Stimulated activated CD8-positive, alpha-beta memory T cell treated with anti-CD3 and anti-CD28 coated beads, Interleukin-15, amount 100 ng/mL, for 4 hours (primary cell): ENCODE measurements at places on chromosomes 1 and 21.

DNA sequence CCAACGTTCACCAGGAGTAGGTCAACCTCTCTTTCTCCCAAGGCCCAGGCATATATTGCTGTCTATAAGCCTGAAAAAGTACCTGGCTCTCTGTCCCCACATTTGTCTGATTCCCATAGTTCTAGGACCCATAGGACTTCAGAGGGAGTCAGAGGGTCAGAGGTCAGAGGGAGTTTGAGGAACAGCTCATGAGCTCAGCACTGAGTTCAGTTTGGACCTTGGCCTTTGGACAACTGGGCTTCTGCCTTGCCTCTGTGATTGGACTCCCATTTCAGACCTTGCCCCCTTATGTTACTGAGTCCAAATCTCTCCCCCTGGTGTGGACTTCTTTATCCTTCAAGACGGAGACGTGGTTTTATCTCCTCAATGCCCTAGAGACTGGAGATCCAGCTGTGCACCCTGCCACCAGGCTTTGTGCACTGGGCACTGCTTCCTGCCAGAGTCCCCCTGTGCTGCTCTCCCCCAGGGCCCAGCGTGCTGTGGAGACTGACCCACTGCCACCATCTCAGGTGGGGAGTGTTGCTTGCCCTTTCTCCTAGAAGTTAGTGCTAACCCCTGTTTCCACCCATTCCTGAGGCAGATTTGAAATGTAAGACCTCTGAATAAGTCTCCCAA lies 3.2 kb downstream of the CTSE start:
- no peak for DNase-seq

DNA sequence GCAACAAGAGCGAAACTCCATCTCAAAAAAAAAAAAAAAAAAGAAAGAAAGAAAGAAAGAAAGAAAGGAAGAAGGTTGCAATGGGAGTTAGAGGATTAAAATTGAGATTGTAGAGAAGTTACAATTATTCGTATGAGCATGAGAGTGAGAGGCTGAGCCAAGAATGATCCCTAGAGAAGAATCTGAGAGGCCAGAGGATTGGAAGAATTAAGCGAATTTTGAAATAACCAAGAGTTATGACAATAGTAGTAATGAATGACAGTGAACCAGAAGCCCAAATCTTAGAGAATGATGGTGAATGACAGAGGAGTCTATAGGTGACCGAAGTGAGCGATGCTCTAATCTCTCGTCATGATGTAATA lies 369 bp upstream of the ZYG11B start:
- no peak for DNase-seq

- no peak for DNase-seq
Observed at GRCh38 chr1:116952738-116953275, 43.1 kb downstream of the PTGFRN start.

- no peak for DNase-seq
Observed at GRCh38 chr1:4428711-4429110, 225.7 kb upstream of the AJAP1 start.

- DNase-seq: no peak
Observed at GRCh38 chr1:95146637-95147036, 29.5 kb downstream of the TLCD4 start.

DNA sequence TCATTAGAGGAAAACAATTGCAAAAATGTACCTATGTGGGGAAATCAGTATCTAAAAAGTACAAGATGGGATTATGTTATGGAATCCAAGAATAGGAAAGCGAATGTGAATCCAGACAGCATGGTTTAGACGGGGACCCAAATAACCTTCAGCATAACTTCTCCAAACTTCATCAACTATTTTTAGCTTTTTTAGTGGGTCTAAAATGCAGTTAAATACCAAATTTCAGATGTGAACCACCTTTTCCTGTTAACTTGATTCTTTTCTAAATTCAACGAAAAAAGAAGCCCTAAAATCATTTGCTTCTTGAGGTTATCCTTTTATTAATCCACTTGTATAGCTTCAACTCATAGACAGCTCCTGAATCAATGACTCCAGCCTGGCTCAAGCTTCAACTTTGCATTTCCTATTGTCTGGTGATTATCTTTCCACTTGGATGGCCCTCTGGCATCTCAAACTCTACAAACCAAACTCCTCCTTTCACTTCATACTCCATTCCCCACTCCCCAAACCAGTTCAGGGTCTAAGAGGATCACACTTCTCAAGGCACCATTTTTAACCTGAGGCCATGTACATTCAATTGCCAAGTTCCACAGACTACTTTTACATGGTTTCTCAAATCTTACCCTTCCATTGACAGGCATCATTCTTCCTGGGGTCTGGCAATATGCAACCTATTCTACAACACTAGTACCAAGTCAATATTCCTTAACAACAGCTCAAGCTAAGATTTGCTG lies 7.4 kb downstream of the ERRFI1 start:
- no peak for DNase-seq

GRCh38 chr1:236207121-236207520 lies 64.8 kb downstream of the GPR137B start:
- no peak for DNase-seq

- DNase-seq: no peak
Observed at GRCh38 chr1:56064705-56065104, 514.7 kb downstream of the PLPP3 start.

DNA sequence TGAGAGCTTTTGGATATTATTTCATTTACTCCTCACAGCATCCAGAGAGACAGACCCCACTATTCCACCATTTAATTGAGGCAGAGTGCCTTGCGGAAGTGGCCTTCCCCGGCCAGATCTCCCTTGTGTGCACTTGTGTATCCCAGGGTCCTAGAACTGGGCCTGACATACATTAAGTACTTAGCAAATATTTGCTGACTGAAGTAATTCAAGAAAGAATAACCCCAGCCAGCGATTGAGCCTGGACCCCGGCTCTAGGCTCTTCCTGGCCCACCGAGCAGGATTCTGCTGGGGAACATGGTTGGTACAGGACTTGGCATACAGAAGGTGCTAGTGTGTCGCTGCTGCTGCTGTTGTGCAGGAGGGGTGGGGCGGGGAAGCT lies 8.4 kb downstream of the DMRTA2 start:
- DNase-seq: no peak

DNA sequence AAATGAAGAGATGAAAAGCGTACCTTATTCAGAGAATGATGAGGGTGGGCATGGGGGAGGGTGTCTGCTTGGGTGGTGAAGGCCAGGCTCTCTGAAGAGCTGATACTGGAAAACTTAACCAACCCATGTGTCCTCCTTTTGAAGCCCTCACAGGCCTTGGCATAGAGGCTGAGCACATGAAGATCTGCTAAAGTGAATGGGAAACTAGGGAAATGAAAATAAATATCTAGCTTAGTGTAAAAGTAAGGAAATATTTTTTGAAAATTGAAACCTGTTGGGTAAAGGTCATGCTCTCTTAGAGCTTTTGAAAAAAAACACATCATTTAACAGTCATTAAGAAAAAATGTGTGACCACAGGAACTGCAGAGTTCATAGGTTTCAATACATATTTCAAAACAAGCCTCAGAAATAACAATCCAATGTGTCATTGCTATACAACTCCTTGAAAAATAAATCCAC lies 40.5 kb upstream of the RALGPS2 start:
- no peak for DNase-seq

DNA sequence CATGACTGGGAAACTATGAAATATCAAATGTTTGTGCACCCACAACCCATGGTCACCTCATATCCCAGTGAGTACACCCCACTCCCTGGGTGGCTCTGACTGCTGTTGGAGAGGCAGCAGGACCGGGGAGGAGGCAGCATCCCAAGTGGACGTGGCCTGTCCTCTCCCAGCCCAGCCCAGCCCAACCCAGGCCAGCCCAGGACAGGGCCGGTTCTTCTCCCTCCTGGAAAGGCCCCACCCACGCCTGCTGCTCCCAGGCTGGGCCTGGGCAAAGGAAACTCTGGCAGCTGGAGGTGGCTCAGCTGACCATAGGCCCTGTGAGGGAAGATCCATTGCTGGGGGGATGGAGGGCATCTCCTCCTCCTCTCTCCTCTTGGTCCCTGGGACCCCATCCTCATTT lies 19.1 kb downstream of the MATN1 start:
- DNase-seq: no peak

GRCh38 chr1:109371341-109371739 lies 26.4 kb downstream of the SORT1 start:
- DNase-seq: no peak

GRCh38 chr1:36231191-36231590 lies 6.9 kb downstream of the THRAP3 start:
- no peak for DNase-seq

- no peak for DNase-seq
Observed at GRCh38 chr21:31520561-31521098, 138.9 kb upstream of the SOD1 start.

- DNase-seq: peak; percentile 9
Observed at GRCh38 chr21:37562920-37563640, 196.5 kb downstream of the DYRK1A start.

GRCh38 chr1:161261261-161262235 lies 3.0 kb downstream of the PCP4L1 start:
- no peak for DNase-seq

GRCh38 chr1:93659822-93660503 lies 21.7 kb downstream of the BCAR3 start:
- DNase-seq: no peak

- DNase-seq: no peak
Observed at GRCh38 chr1:164772635-164773034, 213.7 kb downstream of the PBX1 start.

GRCh38 chr21:35578831-35579471 lies 481.4 kb downstream of the SETD4 start:
- DNase-seq: no peak

DNA sequence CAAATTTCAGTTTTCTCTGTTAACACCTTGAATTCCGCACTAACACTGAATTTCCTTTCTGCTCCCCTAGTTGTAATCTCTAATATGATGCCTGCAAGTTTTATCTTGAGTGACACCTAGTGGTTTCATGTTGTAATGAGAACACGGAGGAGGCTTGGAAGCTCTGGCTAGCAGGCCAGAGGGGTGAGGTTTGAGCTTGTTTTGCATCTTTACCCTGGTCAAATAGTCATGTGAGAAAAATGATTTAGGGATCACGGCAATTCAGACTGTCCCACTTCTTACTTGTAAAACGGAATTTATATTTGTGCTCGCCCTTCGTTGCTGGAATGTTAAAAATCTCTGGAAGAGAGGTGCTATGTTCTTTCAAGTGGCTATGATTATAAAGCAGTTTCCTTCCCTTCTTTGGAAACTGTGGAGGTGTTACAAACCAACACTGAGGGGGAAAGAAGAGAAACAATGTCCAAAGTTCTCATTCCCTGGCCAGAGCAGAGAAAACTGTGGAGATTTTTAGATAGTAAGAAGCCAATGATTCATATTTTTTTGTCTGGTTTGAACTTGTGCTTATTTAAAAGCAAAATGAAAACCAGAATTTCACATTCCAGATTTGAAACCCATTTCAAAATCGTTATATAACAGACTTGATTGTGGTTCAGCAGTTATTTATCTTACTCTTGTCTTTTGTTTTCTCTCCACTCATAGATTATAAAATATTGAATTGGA lies 5.3 kb upstream of the MROH9 start:
- no peak for DNase-seq

- DNase-seq: no peak
Observed at GRCh38 chr1:226788965-226789364, 49.9 kb upstream of the ITPKB start.

DNA sequence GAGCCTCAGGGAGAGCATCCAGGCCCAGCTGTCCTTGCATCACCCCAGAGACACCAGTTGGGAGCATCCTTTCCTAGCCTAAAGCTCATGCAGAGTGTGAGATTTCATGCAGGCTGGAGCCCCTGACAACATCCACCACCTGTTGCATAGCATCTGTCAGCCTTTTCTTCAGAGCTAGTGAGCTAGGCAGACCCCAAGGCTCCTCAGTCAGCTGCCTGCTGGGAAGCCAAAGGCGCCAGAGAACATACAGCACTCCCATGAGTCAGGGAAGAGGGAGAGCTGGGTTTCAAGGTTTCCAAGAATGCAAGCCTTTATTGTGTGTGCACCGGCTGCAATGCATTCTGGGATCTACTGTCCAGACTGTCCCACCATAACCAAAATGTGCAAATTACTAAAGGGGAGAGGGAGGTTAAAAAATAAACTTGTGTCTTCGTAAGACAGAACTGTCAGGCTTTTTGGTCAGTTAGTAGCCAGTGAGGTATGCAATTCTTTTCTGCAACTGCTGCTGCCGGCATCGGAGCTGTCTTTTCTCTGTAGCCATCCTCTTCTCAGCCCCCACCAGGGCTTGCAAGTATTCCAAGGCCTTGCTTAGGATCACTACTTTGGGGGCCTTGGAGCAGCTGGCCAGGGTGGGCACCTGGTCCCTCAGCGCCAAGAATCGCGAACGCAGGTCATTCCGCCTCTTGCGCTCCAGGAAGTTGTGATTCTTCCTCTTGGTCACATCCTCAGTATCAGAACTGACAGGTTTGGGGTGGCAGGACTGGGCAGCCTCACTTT lies 4.6 kb downstream of the MYCL start:
- DNase-seq: no peak

DNA sequence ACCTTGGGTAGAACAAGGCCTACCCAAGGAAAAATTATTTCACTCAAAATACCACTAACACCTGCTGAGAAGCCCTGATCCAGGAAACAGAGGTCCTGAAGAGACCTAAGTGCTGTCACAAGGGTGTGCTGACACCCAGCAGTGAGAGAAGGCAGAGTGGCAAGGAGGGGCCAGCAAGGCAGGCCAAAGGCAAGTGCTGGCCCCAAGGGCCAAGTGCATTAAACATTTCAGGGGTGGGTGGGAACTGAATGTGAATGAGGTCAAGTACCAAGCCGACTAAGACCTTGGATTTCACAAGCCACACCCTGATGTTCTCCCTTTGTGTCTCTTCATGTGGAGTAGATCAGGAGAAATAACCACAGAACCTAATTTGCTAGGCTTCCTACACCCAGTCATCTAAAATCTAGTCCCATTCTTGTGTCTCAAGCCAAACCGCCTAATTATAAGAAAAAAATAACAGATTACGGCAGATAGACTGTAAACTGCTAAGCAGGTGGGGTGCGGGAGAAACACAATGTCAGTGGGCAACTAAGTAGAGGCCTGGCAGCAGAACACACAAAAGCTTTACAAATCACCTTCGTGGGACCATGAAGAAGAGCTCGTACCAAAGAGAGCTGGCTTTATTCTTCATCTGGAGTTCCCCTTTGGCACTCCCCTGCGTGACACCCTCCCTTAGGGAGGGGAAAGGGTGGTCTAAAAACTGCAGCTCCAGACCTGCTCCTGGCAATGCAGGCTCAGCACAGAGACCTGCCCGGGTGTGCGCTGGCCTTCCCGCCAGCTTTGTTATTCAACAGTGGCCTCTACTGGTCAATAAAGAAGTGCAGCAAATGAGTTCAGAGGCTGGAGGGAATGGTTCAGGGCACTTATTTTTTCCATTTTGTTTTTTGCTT lies 8.7 kb downstream of the UBE2G2 start:
- DNase-seq: no peak

GRCh38 chr1:28039341-28039740 lies 49.1 kb downstream of the EYA3 start:
- no peak for DNase-seq

DNA sequence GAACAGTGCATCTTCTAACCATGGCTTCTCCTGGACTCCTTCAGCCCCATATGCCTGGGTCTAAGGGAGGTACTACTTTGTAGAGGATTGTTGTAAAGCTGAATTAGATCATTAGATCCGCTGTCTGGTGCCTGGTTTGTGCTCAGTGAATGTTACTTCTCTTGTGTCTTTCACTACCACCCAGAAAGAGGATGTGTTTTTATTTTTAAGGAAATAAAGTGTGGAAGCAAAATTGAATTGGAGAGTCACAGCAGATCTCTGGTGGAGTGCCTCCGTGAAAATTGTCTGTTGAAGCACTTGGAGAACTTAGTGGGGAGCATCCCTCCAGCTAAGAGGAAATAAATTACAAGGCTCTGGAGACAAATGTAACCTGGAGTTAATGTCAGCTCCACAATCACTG lies 101.8 kb upstream of the ARTN start:
- no peak for DNase-seq
